ENCODE measurements at places on chromosomes 11 and 22. TPM values are rescaled to one million over a fixed set of nuclear protein-coding genes. Genes with fewer than 3 reads are reported as not detected.

GRCh38 chr11:6303661-6304060 lies 16.6 kb downstream of the CAVIN3 start:
- H3K36me3 ChIP-seq, result no peaks in the 10 kb centered on the region
- no peaks in the 10 kb centered on the region for H3K4me1 ChIP-seq
- peaks cover 39% of the 10 kb centered on the region for H3K27me3 ChIP-seq

DNA sequence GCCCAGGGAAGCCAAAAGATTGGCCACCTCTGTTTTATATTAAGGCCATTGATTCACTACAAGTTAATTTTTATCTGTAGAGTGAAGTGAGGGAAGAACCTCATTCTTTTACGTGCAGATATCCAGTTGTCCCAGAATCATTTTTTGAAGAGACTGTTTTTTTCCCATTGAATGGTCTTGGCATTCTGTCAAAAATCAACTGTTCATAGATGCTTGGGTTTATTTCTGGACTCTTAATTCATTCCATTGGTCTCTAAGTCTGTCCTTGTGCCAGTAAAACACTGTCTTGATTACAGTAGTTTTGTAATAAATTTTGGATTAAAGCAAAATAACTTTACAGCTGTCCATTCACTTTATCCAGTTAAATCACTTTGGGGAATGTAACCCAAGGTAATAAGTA lies 26.8 kb downstream of the WBP2NL start:
- no peak overlapping the region for H3K4me3 ChIP-seq
- no peak overlapping the region for H3K27ac ChIP-seq
- H3K27me3 ChIP-seq, result no peaks in the 10 kb centered on the region
- DNase-seq, result no peak
- H3K36me3 ChIP-seq, result peaks cover 8% of the 10 kb centered on the region

DNA sequence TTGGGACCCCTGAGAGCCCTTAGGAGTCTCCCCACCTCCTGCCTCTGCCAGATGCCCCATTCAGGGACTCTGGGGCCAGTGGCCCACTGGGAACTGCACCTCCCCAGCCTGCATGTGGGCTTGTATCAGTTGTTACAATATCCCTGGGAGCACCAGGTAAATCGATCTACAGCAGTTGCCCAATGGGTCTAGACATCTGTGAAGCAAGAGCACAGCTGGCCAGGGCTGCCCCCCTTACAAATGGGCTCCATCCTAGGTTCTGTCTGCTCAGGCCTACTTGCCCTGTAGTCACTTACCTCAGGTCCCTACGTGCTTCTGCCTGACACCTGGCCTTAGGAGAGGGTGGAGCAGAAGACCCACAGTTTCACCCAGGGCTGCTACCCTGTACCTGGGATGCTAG lies 62.7 kb downstream of the HIRA start:
- no peaks in the 10 kb centered on the region for H3K27me3 ChIP-seq
- H3K4me1 ChIP-seq, result no peaks in the 10 kb centered on the region
- DNase-seq, result peak; percentile 9
- H3K36me3 ChIP-seq, result peaks cover 53% of the 10 kb centered on the region
- H3K27ac ChIP-seq, result no peak overlapping the region
- H3K4me3 ChIP-seq, result no peak overlapping the region

Gene CAPN1
- total RNA-seq, result 164 TPM
